B cell (primary cell): ENCODE measurements at places on chromosomes 4 and X. TPM values are rescaled to one million over a fixed set of nuclear protein-coding genes. Genes with fewer than 3 reads are reported as not detected.

Gene PYURF
- 38.1 and 40.5 TPM in 2 replicates for total RNA-seq

DNA sequence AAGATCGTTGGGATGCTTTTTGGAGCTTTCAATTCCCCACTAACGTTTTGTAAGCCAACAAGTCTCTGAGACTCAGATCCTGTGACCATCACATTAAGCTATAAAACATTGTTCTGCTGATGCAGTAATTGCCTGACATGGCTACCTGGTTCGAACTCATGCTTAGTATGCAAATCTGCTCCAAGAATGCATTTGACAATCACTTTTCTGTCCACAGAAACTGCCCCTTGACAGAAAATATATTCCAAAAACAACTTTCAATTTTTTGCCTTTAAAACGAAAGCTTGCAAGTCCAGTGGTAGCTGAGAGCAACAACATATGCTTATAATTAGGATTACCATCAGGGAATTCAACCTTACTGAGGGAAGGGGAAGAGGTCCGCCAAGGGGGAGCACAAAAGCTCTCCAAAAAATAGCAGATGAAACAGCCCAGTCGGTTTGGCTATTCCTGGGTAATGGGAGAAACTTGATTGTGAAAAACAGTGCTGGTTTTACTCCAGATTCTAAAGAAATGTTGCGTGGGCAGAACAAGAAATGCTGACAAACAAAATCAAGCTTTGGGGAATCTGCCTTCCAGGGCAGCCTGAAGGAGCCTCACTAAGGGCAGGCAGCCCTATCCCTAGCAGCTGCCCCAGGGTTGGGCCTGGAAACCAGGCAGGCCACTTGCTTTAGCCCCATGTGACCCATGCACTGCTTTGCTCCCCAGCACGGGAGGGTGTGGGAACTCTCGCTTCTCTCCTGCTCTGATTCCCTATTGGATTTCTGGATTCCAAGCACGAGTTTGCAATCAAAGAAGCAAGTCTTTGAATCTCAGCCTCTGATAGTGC is 160.7 kb upstream of the LDB2 start:
- DNase-seq, result no peak

DNA sequence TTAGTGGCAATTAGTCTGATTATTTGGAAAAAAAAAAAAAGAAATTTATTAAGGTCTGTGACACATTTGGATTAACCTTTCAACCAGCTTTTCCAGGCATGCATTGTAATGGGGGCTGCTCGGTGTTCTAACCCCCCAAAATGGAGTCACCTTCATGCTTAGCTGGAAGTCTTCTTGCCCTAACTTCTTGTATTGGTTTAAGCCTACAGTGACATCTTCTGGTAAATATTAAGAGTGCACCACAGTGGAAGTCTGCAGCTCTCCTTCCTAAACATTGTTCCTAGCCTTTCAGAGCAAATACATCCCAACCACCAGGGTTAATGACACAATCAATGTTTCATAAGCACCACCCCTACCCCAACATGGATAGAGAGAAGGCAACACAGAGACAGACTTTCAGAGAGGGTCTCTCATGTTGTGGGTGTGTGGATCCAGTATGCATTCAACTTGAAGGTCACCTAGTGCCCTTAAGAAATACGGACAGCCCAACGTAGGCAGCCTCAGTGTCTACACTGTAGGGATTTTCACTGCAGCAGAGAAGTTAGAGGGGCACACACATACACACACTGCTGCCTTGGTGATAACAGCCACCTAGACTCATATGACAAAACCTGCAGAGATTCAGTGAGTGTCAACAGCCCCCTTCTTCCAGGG is 142.9 kb upstream of the MBNL3 start:
- peak; percentile 53 for DNase-seq

DNA sequence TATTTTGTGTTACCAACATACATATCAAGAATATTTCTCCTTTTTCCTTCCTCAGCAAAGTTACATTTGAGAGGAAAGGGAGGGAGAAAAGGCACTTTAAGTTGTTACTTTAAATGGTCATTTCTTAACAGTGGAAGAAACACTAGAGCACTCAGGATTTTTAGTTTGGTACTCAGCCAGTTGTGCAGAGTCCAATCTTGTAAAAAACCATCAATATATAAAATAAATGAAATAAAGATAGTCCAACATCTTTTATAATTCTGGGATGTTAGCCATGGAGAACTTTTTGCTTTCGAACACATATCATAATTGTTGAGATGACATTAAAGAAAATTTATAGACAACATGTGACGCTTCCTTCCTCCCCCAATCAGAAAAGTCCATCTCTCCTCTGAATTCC is 253.8 kb downstream of the QDPR start:
- DNase-seq, result no peak

Gene PASD1
- not detected in 2 replicates for total RNA-seq

- no peak for DNase-seq
Measured at GRCh38 chr4:157929486-157929885, 243.3 kb downstream of the GASK1B start.

GRCh38 chrX:150062292-150063137 is 124.2 kb upstream of the EOLA2 start:
- DNase-seq, result no peak

GRCh38 chr4:96102541-96103026 is 262.7 kb downstream of the PDHA2 start:
- DNase-seq, result no peak

DNA sequence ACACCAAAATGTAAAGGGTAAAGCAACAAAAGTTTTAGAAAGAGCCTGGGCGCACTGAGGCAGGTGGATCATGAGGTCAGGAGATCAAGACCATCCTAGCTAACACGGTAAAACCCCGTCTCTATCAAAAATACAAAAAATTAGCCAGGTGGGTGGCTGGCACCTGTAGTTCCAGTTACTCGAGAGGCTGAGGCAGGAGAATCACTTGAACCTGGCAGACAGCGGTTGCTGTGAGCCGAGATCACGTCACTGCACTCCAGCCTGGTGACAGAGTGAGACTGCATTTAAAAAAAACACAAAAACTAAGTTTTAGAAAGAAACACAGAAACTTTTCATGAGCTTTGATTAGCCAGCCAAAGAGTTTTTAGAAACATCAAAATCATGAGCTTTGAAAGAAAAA is 76.5 kb downstream of the APBB2 start:
- no peak for DNase-seq

DNA sequence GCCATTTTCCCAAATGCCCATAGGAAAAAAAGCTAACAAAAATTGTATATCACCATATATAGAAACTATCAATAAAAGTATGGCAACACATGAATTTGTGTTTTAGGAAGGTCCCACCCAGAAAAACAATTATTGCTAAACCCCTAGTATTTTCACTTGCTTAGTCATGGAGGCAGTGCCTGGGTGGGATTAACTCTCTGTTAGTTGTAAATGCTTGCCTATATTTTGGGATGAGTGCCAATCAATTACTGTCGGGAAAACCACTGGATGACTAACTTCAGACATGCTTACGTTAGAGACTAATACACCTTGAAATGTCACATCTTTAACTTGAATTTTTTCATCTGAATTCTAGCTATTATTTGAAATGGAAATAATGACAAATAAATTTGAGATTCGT is 33.9 kb downstream of the TMPRSS11A start:
- no peak for DNase-seq

- no peak for DNase-seq
Measured at GRCh38 chr4:173008436-173008835, 160.2 kb upstream of the GALNT7 start.

Gene FGD1
- total RNA-seq, result 0.12 and 0.20 TPM in 2 replicates

GRCh38 chr4:109332926-109333464 is 30.5 kb upstream of the COL25A1 start:
- DNase-seq, result no peak

- DNase-seq, result no peak
Measured at GRCh38 chr4:149248191-149248764, 567.4 kb downstream of the IQCM start.

DNA sequence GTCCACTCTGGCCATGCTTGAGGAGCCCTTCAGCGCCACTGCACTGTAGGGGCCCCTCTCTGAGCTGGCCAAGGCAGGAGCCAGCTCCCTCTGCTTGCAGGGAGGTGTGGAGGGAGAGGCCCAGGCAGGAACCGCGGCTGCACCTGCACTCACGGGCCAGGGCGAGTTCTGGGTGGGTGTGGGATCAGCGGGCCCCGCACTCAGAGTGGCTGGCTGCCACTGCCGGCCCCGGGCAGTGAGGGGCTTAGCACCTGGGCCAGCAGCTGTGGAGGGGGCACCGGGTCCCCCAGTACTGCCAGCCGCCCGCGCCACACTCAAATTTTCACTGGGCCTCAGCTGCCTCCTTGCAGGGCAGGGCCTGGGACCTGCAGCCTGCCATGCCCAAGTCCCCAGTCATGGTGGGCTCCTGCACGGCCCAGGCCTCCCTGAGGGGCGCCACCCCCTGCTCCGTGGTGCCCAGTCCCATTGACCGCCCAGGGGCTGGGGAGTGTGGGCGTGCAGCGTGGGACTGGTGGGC is 347.2 kb upstream of the SPOCK3 start:
- DNase-seq, result no peak

DNA sequence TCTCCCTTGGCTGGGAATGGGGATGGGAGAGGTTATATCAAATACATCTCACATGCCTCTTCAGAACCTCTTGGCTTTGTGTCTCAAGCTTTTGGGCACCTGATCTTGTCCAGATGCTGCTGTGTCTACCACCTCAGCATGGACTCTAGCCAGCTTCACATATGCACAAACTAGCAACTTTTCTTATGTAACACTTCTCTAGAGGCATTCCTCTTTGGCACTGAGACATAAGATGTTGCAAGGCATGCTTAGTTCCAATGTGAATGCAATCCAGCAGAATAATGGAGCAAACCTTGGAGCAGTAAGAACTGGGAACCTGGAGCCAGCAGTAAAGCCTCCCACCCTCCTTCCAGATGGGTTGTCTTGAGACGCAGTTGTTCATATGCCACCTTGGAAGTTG is 113.4 kb upstream of the TMEM47 start:
- no peak for DNase-seq

DNA sequence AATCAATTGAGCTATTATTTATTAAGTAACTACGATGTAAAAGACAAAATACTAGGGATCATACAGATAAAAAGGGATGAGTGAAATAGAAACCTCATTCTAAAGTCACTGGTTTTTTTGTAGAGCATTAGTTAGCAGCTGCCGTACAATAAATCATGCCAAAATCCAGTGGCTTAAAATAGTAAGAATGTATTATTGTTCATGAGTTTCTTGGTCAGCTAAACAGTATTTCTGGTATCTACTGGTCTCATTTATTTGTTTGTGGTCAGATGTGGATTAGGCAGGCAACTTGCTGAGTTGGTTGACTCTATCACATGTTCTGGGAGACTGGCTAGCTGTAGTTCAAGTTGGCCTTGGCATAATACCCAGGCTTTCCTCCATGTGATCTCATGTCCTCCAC is 667.3 kb downstream of the GALNTL6 start:
- no peak for DNase-seq

DNA sequence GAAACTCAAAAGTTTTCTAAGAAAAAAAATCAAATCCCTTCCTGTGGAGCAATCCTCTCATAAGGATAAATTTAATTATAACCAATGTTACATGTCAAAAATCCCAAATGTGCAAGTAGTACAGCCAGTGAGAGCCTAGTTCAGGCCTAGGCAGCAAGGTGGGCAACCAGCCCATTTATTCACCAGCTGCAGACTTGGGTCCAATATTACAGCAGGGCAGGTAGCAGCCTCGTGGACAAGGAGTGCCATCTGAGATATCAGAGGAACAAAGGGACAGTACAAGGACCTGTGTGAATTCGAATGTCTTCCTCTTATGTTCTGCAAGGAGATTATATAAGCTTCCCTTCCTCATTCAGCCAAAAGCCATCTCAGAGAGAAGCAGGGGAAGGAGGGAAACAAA is 6.6 kb downstream of the HELQ start:
- no peak for DNase-seq

GRCh38 chrX:88438209-88438608 is 308.8 kb upstream of the CPXCR1 start:
- no peak for DNase-seq

GRCh38 chr4:70718811-70719604 is 2.8 kb upstream of the RUFY3 start:
- DNase-seq, result no peak

- DNase-seq, result no peak
Measured at GRCh38 chr4:108902769-108903168, 139.9 kb upstream of the ETNPPL start.

Gene MAGED4B
- 18.2 and 20.4 TPM in 2 replicates for total RNA-seq

Gene SERTM2
- total RNA-seq, result not detected in 2 replicates

DNA sequence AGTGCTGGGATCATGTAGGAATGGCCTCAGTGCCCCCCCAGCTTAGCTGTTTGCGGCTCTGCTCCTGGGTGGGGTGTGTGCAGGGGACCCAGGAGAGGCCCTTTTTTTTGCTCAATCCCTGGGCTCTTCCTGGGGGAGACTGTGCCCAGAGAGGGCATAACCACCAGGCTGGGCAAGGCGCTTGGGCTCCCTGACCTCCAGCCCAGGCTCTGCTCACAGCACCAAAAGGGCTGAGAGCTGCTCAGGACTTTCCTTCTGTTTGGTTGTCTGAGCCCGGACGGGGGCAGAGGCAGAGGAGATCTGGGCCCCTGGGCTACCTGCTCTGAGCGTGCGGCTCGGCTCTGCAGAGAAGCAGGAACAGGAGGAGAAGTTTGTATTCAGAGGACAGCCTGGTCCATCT is 64.7 kb downstream of the PSAPL1 start:
- no peak for DNase-seq

DNA sequence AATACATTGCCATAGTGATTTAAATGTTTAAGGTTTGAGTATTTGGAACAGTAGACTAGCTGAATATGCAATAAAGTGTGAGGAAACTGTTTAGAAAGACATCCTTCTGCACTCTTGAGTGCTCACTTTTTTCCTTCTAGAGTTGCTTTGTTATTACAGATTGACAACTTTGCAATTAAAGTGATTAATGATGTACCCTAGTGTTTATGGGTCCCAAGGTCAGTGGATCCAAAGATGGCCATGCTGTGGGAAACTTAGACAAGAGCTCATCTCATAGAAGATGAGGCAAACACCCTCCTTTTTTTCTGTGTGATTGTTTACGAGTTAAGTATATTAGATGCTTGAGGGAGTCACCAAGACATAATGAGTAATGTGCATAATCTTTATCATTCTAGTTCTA is 118.8 kb downstream of the PDLIM5 start:
- no peak for DNase-seq

GRCh38 chr4:159021597-159022385 is 81.1 kb upstream of the RAPGEF2 start:
- DNase-seq, result no peak

DNA sequence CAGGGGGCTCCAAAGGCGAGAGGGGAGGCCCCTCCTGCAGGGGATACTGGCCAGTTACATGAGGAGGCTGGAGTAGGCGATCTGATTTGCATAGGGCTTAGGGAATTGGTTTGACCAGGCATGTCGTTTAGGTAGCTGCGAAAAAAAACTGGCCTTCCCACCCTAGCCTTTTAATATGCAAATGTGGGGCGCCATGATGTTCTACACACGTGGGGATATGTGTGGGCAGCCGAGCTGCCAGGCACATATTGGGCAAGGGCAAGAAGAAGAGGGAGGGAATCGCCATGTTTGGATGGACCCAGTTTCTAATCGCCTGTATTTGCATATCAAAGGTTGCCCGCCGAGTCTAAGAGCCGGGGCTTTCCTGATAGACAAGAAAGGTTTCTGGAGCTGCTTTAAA is 121.3 kb downstream of the PRKX start:
- DNase-seq, result no peak

Gene MAP7D3
- 11.5 and 13.0 TPM in 2 replicates for total RNA-seq

GRCh38 chr4:76568262-76568661 is 133.2 kb downstream of the SHROOM3 start:
- no peak for DNase-seq

Gene SPANXD
- not detected in 2 replicates for total RNA-seq
